A549 (cell line): ENCODE measurements at places on chromosomes 1 and 21. TPM values are rescaled to one million over a fixed set of nuclear protein-coding genes. Genes with fewer than 3 reads are reported as not detected.

The FAM177B gene
- polyA plus RNA-seq, result not detected in 3 replicates

The CHRM3 gene
- 0.01 to 0.15 TPM (median 0.05 TPM) in 3 replicates for polyA plus RNA-seq

The VWA5B1 gene
- polyA plus RNA-seq, result not detected in 3 replicates

The PIK3CD gene
- 3.2 to 3.6 TPM (median 3.5 TPM) in 3 replicates for polyA plus RNA-seq

The FCER1A gene
- polyA plus RNA-seq, result not detected in 3 replicates

The PLPP3 gene
- 18.4 to 26.8 TPM (median 23.6 TPM) in 3 replicates for polyA plus RNA-seq

The AGBL4 gene
- not detected in 3 replicates for polyA plus RNA-seq

The TLR5 gene
- 0.22 to 0.46 TPM (median 0.34 TPM) in 3 replicates for polyA plus RNA-seq

The GPX7 gene
- polyA plus RNA-seq, result not detected in 3 replicates

The TMEM52 gene
- 0.36 to 0.38 TPM (median 0.37 TPM) in 3 replicates for polyA plus RNA-seq

The FCRL6 gene
- polyA plus RNA-seq, result not detected in 3 replicates

The UBL4B gene
- polyA plus RNA-seq, result not detected in 3 replicates

The VAMP4 gene
- polyA plus RNA-seq, result 3.7 to 4.3 TPM (median 4.2 TPM) in 3 replicates

The SPRR3 gene
- not detected in 3 replicates for polyA plus RNA-seq

The APOBEC4 gene
- not detected in 3 replicates for polyA plus RNA-seq

The UBE2U gene
- not detected in 3 replicates for polyA plus RNA-seq

The TFF2 gene
- not detected in 3 replicates for polyA plus RNA-seq

The RXFP4 gene
- polyA plus RNA-seq, result 0.06 TPM in 1 of 3 replicates, not detected in the others

The ZNF678 gene
- polyA plus RNA-seq, result 2.9 to 3.5 TPM (median 3.2 TPM) in 3 replicates

The TENT5C gene
- 0.08 to 0.14 TPM (median 0.11 TPM) in 3 replicates for polyA plus RNA-seq

The PSMG1 gene
- polyA plus RNA-seq, result 96.0 to 102 TPM (median 98.8 TPM) in 3 replicates

The CKS1B gene
- polyA plus RNA-seq, result 345 to 366 TPM (median 356 TPM) in 3 replicates

The TRIM46 gene
- 1.7 to 2.8 TPM (median 2.7 TPM) in 3 replicates for polyA plus RNA-seq

The CDK11B gene
- polyA plus RNA-seq, result 33.8 to 35.0 TPM (median 33.8 TPM) in 3 replicates

The TMEM222 gene
- 29.7 to 32.0 TPM (median 30.0 TPM) in 3 replicates for polyA plus RNA-seq

The LRRC38 gene
- not detected in 3 replicates for polyA plus RNA-seq

The TGFB2 gene
- polyA plus RNA-seq, result 29.7 to 40.6 TPM (median 34.0 TPM) in 3 replicates

The ITPKB gene
- 1.8 to 2.8 TPM (median 2.6 TPM) in 3 replicates for polyA plus RNA-seq

The TXNIP gene
- polyA plus RNA-seq, result 0.05 to 0.11 TPM in 2 of 3 replicates, not detected in the other

The LENEP gene
- not detected in 3 replicates for polyA plus RNA-seq

The CSF1 gene
- polyA plus RNA-seq, result 35.1 to 42.4 TPM (median 37.5 TPM) in 3 replicates

The IFNLR1 gene
- polyA plus RNA-seq, result 0.76 to 0.84 TPM (median 0.78 TPM) in 3 replicates

The FAM167B gene
- 0.58 to 2.0 TPM (median 1.8 TPM) in 3 replicates for polyA plus RNA-seq

The DCST2 gene
- 0.23 to 0.46 TPM (median 0.43 TPM) in 3 replicates for polyA plus RNA-seq

The BSND gene
- not detected in 3 replicates for polyA plus RNA-seq

The AVPR1B gene
- polyA plus RNA-seq, result not detected in 3 replicates

The CBR1 gene
- polyA plus RNA-seq, result 203 to 211 TPM (median 208 TPM) in 3 replicates

The OR14K1 gene
- polyA plus RNA-seq, result not detected in 3 replicates

The LRIF1 gene
- polyA plus RNA-seq, result 15.5 to 16.3 TPM (median 16.3 TPM) in 3 replicates

The C1orf87 gene
- polyA plus RNA-seq, result not detected in 3 replicates

The NPHP4 gene
- polyA plus RNA-seq, result 4.8 to 5.5 TPM (median 5.1 TPM) in 3 replicates

The ADAMTS4 gene
- 0.01 TPM in 1 of 3 replicates, not detected in the others for polyA plus RNA-seq

The FAM78B gene
- polyA plus RNA-seq, result 0.12 to 0.13 TPM (median 0.13 TPM) in 3 replicates

The NBPF4 gene
- polyA plus RNA-seq, result 0.21 to 0.42 TPM (median 0.25 TPM) in 3 replicates

The HSF2BP gene
- 1.7 to 2.3 TPM (median 1.7 TPM) in 3 replicates for polyA plus RNA-seq

The TSPAN1 gene
- polyA plus RNA-seq, result 1.8 to 3.1 TPM (median 2.1 TPM) in 3 replicates
